ENCODE measurements at places on chromosomes 2 and 18.

DNA sequence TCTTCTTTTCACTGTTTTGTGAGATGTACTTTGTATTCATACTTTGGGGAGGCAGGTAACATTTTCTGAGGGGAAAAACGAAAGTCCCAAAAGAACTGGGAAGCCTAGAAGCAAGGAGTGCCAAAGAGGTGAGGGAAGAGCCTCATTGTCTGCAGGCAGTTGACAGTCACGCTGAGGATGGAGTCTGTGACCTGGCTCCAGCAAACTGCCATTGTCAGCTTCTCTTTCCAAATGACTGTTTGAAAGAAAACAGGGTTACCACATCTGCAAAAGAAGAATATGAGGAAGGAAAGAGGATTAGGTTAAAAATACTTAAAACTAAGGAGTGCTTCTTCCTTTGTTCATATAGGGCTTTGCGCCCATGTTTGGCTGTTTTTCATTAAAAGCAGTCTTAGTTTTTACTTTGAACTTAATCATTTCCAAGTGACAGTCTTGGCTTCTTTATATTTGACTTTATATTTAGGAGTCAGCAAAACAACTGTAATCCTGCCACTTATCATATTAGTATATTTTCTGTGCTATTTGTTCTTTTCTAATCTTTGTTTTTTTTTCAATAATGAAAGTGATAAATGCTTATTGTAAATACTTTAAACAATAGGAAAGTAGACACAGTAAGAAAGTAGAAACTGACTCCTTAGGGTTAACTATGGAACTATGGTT, 35.0 kb downstream of the CERS6 start:
- DNase-seq, result no peak

DNA sequence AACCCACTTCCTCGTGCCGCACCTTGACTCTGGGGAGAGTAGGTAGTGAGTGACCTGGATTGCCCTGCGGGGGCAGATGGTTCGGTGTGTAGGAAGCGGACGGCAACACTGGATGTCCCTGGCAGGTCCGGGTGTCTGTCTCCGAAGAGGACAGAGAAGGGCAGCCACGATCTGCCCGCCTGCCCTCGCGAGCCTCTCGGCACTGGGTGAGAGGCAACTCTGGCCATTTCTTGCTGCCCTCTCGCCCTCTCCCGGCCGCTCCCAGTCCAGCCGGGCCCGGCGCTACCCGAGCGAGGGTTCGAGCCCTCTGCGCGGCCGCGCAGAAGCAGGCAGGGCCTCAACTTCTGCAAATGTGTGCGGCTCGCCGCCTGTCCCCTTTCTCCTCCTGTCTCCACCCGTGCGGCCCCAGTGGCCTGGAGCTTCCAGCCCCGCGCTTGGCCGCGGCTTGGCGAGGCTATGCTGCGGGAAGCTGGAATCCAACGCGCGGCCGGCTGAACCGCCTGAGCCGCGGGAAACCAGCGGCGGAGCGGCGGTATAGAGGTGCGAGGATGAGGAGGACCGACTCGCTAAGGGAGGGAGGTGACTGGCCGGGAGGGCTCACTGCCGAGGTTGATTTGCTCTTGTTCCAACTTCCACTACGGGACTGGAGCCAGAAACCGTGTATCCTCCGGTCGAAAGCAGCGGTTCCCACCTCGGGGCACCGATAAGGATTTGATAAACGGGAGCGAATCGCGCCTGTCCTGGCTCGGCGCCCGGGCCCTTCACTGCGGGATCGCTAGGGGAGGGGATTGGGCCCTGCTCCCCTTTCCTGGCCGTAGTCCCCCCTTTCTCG, 1.5 kb downstream of the EPAS1 start:
- peak; percentile 22 for DNase-seq

- DNase-seq, result no peak
Observed at GRCh38 chr2:43370146-43370545, 143.7 kb upstream of the ZFP36L2 start.

- no peak for DNase-seq
Observed at GRCh38 chr2:85735691-85736090, 18.1 kb upstream of the ATOH8 start.

DNA sequence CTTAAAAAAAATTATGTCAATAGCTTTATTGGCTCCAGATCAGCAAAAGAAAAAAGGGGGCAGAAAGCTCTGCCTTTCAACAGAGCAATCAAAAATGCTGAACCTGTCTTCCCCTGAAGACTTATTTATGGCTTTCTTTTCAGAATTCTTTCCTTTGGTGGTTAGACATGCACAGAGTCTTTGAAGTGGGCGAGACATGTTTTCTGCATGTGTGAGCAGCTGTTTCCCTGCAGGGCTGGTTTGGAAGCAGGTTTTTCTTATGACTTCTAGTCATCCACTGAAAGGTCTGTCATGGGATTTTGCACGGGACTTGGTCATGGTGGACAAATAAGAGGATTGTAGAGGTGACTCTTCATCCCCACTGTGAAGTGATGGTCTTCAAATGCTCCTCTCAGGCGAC, 160.3 kb downstream of the VAPA start:
- DNase-seq, result no peak

DNA sequence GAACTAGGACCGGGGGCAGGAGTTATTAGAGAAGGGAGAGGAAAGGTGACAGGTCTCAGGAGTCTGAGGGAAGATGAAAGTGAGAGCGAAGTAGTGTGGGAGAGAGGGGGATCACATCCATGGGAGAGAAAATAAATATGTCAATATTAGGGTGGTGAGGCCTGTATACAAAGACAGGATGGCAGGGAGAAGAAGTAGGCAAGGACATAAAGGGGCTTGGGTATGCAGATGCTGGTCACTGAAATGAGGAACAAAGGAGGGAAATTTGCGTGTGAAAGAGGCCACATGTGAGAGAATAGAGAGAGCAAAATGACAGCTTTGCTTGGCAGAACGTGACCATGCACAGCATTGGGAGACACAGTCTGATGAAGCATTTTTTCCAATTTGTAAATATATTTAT, 13.6 kb downstream of the METAP1D start:
- DNase-seq, result no peak

- no peak for DNase-seq
Observed at GRCh38 chr18:78309307-78309706, 670.3 kb upstream of the SALL3 start.

DNA sequence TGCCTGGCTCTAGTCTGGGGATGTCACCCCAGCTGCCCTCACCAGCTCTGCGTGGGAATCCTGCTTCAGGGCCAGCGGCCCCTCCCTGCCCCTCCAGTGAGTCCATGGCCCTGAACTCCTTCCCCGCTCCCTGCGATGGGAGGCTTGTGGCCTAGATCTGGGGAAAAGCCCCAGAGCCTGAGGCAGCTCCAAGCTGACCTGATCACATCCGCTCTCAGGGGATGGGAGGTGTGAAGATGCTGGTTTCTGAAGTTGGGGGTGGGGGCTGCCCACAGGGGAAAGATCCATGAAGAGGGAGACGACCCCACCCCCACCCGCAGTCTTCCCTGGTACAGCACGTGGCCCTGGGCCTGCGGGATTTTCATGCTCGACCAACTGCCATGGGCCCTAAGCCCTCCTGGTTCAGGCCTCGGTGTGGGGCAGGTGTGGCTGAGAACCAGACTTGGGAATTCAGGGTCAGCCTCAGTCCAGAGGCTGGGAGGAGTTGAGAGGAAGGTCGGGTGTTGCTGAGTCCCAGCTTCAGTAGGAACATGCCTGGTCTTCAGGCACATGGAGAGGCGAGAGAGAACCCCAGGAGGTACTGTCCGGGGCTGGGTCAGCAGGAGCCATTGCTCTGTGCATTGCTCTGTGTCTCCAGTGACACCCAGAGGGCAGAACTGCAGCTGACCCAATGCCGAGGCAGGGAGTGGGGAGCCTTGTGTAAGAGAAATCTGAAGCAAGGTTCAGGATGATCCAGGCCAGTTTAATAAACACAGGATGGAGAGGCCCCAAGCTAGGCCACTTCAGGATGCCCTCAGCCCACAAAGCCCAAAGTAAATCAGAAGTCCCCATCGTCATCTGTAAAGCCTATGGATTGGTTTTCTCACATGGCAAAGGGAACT, 115.1 kb downstream of the CAPN13 start:
- DNase-seq, result no peak

DNA sequence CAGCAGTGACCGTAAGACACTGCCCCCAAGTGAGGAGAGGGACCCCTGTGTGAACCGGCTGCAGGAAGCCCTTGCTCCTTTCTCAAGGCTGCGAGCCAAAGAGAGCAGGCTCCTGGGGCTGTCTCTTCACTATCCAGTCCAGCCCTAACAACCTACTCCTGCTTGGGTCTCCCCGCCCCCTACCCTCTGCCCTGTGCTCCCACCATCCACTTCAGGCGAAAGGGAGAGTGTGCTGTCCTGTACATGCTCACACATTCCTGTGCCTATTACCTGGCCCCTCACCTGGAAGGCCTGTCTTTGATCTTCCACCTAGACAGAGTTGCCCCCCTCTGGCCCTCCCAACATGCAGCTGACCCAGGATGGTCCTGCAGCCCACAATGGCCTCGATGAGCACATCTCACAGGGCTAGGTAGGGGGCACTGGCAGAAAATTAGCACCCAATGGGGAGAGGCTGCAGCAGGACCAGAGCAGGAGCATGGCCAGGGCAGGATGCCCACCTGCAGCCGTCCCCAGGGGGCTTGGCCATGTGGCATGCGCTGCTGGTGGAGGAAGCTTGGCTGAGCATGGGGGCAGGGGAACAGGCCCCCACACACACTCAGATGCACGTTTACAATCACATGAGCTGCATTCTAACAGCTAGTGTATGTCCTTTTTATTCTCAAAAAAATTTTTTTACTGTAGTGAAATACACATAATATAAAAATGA, 93.5 kb downstream of the POLR1A start:
- no peak for DNase-seq

- no peak for DNase-seq
Observed at GRCh38 chr18:44533071-44533470, 147.6 kb upstream of the SETBP1 start.

GRCh38 chr2:187168720-187169713, 279.0 kb downstream of the CALCRL start:
- DNase-seq, result no peak

DNA sequence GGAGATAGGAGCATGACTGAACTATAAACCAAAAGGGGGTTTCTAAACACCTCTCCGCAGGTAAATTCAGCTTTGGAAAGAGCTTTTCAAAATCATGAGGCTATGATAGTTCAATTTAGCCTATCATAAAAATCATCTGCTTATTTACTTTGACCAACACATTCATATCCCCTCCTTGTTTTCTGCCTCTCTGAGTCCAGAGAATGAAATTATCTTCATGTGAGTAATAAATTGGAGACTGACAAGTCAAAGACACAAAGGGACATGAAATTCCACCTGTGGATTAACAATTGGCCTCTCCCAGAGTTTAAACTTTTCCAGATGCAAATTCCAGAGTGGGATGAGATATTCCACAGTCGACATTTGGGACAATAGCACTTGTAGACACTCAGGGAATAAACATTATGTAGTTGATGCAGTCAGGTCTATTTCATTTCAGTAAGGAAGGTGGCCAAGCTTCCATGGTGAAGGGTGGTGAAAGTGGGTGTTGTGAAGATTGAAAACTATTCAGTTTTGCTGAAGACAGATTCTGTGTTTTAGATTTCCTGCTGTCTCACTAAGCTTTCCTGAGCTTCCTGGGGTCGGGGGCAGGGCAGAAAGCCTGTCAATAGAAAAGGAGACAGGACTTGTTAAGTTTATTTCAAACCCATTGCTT, 84.7 kb downstream of the CDC42EP3 start:
- no peak for DNase-seq

GRCh38 chr2:215793747-215794595, 219.4 kb downstream of the MREG start:
- peak; percentile 34 for DNase-seq

- DNase-seq, result no peak
Observed at GRCh38 chr2:176105078-176105729, 1.9 kb upstream of the HOXD11 start.

GRCh38 chr2:230984393-230985220, 11.3 kb upstream of the SPATA3 start:
- no peak for DNase-seq

All from CD4-positive, alpha-beta T cell treated with Interleukin-1 beta for 1 hour (primary cell).